Globus pallidus (tissue), 1 donor: ENCODE measurements at places on chromosomes 3 and 15.
A peak's percentile ranks its signal among the peaks of the same experiment; 100 is the strongest.

- no peak for DNase-seq
Measured at GRCh38 chr3:102248981-102249705, 185.7 kb upstream of the ZPLD1 start.

DNA sequence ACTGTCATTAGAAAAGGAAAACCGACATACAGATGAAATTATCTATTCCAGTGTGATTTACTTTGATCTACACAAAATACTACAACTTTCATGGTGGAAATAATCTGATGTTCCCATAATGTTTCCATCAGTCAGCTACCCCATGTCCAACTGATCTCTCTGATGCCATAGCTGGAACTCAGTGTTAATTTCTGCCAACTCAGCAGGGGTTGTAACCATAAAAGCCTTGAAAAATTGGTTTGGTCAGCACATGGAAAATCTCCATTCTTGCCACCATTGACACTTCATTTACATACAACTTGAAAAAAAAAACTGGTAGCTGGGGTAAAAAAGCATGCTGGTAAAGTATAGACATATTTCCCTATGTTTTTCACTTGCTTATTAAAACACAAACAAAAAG, 1463.7 kb downstream of the OTOL1 start:
- no peak for DNase-seq

DNA sequence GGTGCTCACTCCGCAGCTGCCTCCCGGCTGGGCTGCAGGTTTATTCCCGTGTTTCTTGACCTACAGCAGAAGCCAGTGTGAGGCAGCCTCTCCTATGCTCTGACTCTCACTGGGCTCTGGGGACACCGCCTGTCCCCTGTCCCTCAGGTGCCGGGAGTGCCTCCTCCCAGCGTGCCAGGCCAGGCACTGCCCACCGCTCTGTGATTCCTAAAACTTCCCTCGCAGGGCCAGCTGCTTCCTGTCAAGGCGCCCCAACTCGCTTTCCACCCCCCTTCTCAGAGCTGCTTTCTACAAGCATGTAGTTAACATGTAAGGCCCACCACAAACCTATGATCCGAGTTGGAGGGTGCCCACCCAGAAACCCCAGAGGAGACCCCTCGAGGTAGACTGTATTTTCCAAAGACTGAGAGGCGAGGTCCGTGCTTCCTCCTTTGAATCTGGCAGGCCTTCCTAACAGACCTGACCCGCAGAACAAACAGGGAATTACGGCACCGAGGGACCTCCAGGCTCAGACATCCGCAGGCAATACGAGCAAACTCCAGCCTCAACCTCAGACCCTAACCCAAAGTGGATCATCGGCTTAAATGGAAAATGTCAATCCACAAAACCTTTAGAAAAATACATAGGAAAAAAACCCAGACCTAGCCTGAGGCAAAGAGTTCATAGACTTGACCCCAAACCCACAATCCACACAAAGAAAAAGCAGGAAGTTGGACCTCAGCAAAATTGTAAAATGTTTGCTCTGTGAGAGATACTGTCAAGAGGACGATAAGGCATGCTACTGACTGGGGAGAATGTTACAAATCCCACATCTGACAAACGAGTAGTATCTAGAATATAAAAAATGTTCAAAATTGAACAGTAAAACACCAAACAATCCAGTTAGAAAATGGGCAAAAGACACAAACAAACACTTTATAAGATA, 121.3 kb upstream of the IQSEC1 start:
- DNase-seq = no peak

DNA sequence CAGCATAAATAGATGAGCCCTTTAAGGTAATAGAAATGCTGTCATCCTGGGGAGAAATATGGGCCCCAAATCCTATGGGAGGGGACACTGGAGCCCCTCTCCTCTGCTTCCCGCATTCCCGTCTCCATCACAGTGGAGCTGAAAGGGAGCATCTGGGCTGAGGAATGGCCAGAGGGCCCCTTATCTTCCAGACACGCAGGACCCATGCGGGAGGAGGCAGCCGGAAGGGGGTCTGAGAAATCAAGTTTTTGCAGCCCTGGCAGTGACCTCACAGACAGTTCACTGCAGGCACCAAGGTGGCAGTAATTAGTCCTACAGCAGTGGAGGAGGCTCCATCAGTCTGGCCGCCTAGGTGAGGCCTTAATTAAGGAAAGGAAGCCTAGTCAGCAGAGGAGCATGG, 80.2 kb downstream of the RAB11A start:
- no peak for DNase-seq

GRCh38 chr15:71146580-71146982, 31.3 kb downstream of the THSD4 start:
- no peak for DNase-seq

DNA sequence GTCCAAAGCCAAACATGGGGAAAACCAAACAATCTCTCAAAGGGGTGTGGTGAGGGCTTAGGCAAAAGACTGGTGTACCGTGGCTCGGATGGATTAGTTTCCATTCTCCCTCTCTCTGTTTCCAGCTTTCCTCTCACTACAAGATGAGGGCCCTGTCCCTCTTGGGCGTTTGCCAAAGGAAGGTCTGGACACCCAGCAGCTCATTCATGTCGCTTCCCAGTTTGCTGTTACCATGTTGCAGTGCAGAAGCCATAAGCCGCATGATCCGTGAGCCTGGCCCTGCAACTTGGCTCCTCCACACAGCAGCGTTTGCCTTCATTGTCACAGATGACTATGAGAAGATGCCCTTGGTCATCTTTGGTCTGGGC, 92.2 kb downstream of the APBA2 start:
- peak; percentile 55 for DNase-seq

DNA sequence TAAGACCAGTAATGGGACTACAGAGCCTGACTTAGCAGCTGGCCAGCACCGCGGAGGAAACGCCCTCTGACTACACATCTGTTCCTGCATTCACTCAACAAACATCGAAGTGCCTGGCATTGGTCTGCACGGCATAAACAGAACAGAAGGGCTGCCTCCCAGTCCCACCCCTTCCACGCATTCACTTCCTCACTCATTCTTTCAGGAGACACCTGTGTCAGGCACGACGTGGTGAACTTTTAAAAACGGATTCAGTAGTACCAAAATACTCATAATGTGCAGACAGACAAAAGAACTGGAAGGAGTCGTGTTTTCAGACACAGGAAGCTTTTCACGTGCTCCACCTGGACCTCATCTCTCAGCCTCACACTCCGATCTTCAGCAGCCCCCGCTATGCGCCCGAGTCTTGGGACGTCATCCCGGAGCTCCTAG, 123.3 kb downstream of the XXYLT1 start:
- DNase-seq = no peak

GRCh38 chr3:74592359-74592758, 22.1 kb downstream of the CNTN3 start:
- no peak for DNase-seq

GRCh38 chr15:28886431-28887338, 911 bp downstream of the APBA2 start:
- DNase-seq = no peak

DNA sequence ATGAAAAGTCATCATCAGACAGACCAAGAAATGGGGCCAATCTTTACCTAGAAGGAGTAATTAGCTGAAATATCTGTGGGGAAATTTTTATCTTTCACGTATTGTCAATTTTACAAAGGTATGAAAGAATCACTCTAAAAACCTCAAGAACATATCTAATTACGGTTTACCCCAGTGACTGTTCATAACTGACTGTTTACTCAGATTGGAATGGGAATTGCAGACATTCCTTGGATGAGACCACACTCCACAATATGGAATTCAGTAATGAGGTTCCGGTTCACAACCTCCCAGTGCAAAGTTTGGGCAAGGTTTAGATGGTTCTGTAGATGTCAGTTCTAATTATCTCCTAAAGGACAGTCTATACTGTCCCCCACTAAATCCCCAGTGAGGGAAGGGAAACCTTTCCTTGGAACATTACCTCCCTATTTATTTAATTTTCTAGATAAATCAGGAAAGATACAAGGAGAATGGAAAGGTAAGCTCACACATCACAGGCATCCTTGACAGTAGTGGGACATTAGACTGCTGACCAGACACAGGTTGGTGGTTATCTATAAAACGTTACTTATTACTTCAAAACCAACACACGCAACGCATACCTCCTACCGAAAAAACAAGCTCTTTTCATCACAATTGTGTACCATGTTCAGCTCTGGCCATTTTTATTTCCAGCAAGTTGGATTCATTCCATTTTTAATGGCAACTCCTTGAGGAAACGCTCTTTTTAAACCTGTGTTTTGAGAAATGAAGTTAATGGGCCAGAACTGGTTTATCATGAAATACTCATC, 129.9 kb downstream of the RORA start:
- DNase-seq = no peak

GRCh38 chr3:30770387-30770786, 124.1 kb downstream of the GADL1 start:
- peak; percentile 30 for DNase-seq

- no peak for DNase-seq
Measured at GRCh38 chr3:190972840-190973270, 110.4 kb upstream of the GMNC start.

DNA sequence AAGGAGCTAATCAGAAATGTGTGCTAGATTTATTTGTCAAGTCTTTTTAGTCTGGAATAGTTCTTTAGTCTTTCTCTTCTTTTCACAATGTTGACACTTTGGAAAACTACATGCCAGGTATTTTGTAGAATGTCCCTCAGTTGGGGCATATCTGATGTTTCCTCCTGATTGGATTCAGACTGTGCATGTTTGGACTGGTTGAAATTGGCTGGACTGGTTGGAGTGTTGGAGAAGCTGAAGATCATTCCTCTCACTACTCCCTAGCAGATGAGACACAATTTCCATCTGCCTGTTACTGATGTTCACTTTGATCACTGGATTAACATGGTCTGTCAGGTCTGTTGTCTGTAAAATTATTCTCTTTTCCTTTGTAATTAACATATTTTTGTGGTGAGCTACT, 3.7 kb downstream of the NME9 start:
- DNase-seq = no peak

GRCh38 chr15:92817339-92817886, 82.7 kb upstream of the CHD2 start:
- DNase-seq = no peak

DNA sequence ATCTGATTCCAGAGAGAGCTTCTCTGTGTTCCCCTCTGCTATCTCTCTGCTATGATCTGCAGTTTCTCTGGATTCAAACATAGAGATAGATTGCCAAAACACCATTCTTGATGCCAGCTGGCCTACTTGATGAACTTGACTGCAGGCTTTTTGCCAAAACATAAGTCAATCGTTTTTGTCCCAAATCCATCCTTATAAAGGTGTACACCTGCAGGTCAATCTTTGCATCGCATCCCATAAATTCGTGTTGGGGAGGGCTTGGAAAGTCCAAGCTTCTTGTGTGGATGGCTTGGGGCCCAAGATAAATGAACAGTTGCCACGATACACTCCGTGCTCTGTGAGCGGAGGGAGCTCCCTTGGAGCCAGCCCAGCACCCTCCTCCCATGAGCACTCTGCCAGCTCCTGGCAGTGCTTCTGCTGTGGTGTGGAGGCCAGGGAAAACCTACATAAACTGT, 2.7 kb downstream of the CERS3 start:
- DNase-seq = peak; percentile 50

DNA sequence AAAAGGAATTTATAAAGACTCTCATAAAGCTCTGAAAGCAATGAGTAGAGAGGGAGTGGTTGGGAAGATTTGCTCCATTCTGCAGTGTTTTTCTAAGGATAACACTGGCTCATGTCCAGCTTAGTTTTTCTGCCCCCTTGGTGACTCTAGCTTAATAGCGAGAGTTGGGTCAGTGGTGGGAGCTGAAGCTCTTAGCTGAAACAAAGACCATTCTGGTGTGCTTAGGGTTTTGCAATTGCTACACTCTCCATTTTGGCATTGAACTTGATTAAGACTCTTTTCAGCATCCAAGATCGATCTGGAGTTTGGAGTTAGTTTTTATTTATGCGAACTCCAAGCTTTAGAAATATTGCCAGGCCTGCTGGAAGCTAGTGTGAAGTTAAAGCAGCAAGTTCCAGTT, 98.0 kb downstream of the ATG7 start:
- peak; percentile 29 for DNase-seq

DNA sequence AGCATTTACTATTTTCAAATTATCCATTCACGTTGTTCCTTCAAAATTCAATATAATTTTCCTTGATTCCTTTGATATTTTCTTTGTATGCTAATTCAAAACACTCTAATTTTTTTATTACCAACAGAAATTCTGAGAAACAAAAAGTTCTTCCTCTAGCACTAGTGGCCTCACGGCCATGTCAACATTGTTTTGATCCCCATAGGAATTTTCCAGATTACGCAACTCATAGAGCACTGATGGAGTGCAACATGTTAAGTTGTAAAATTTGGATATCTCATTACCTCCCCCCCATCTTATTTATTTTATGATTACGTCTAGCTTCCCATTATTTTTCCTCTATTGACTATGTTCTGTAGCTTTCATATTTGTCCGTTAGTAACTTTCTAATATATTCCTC, 745.3 kb downstream of the TUSC7 start:
- no peak for DNase-seq

GRCh38 chr3:212432-212831, 15.9 kb downstream of the CHL1 start:
- no peak for DNase-seq

- DNase-seq = no peak
Measured at GRCh38 chr15:66753687-66754377, 51.8 kb downstream of the SMAD6 start.

DNA sequence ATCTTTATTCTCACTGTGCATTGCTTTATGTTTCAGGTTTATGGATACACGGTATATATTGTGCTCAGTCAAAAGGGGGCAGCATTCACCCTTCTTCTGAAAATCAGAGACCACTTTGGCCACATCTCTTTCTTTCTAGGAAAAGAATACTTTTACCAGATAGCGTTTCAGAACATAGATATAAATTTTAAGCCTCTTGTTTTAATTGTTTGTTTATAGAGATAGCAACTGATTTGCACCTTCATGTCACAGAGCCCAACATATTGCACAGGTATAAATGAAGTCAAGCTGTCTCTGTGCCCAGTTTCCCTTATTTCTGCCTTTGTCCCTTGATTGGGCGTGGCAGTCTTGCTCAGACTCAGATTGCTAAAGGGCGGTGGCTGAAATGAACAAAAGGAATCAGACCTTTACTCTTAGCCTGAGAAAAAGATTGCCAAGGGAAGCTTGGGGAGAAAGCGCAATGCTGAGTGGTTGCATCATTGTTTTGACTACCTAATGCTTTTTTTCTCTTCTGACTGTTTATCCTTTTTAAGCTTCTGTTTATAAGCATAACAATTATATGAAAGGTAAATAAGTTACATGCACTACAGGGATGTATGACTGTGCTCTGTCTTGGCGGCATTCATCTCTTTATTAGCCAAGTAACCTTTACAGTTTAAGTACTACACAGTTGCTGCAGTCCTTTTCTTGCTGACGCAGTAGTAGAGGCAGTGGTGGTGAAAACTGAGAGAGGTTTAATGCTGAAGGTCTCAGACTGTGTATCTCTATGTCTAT, 70.8 kb upstream of the ZBTB20 start:
- DNase-seq = peak; percentile 24

GRCh38 chr3:138890555-138891187, 55.9 kb upstream of the PIK3CB start:
- DNase-seq = peak; percentile 14

- no peak for DNase-seq
Measured at GRCh38 chr3:51929420-51930003, 12.2 kb downstream of the RRP9 start.

GRCh38 chr3:102525624-102526023, 90.8 kb downstream of the ZPLD1 start:
- no peak for DNase-seq
